OCI-LY7 (cell line): ENCODE measurements at places on chromosomes 13 and 19.

GRCh38 chr13:105445796-105446195 lies 1089.7 kb downstream of the EFNB2 start:
- no peak for DNase-seq

- peak; percentile 94 for DNase-seq
Measured at GRCh38 chr19:11694533-11695439, 44.0 kb downstream of the ZNF823 start.

DNA sequence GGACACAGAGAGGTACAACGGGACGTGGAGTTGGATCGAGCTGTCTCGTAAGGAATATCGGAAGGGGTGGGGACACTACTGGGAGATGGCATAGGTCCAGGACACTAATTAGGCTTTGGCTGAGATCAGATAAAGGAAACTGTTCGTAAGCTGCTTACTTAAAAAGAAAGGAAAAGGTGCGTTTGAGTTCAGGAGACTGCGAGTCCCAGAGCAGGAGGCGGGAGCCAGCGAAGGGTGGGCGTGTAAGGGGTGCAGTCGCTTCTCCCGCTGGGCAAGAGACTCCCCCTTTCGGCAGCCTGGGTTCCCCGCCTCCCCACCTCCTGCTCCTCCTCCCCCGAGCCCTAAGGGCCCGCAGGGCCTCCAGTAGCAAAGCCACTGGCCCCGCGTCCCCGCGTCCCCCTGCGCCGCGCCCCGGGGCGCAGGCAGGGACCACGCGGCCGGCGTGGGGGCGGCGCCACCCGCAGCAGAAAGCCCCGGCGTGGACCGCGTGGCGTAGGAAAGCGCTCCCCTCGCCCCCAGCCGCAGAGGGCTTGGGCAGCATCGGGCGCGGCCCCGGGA lies 547 bp downstream of the ABCC4 start:
- peak; percentile 54 for DNase-seq

GRCh38 chr19:54115109-54116063 lies at the start of the genes PRPF31 and TFPT:
Gene PRPF31, plus strand, starts transcription at chr19:54115754. Its CDS starts 2,525 bp downstream, at chr19:54118279.
Gene TFPT, minus strand, starts transcription at chr19:54115657. Its CDS starts 388 bp downstream, at chr19:54115269.
- DNase-seq, result peak; percentile 99

DNA sequence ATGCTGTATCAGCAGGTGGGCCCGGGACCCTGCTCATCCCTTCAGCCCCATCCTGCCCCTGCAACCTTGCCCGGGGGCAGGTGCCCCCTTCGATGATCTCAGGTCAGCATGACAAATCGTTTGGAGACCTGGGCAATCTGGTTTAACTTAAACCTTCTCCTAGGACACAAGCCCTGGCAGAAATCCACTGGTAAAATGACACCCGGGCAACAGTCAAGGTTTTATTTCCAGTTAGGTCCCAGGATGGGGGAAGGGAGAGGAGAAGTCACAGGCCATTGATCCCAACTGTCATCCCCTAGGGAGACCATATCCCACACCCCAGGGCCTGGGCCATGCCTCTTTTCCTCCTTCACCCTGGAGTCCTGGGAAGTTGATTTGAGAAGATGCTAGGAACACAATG lies 1.8 kb upstream of the PLIN5 start:
- no peak for DNase-seq

DNA sequence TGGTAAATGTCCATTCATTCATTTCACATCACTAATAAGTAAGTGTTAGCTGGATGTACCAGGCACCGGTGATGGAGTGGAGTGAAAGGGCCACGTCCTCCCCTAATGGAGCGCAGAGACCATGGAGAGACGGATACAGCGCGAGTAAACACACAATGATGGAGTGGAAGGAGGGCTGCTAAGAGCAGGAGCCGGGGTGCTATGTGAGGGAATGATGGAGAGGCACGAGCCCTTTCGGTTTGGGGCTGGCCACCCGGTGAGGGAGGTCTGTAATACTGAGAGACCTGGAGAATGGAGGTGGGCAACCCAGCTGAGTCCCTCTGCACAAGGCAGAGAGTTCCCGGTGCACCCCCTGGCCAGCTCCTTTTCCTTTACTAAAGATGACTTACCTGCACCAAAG lies 53.7 kb downstream of the PEPD start:
- no peak for DNase-seq

DNA sequence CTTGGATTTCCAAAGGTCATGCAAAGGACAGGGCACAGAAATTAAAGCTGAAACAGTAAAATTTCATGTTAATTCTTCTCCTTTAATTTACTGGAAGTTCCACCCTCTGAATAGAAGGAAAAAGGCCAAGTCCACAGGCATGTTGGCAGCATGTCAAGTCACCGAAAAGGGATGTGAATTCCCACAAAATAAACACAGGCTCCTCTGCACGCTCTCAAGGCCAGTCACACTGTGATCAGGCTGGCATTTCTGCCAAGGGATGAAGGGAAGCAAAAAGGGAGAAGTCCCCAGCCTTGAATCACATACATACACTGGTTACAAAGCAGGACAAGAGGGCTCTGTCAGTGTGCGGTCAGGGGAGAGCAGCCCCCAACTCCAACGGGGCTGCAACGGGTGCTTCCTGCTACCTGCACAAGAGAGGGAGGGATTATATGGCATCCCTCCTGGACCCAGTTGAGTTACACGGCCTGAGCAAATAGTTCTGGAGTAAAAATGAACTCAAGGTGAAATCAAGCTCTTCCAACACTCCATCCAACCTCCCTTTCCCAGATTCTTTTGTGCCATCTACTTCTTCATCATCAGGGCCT lies 6.9 kb downstream of the DCLK1 start:
- no peak for DNase-seq

DNA sequence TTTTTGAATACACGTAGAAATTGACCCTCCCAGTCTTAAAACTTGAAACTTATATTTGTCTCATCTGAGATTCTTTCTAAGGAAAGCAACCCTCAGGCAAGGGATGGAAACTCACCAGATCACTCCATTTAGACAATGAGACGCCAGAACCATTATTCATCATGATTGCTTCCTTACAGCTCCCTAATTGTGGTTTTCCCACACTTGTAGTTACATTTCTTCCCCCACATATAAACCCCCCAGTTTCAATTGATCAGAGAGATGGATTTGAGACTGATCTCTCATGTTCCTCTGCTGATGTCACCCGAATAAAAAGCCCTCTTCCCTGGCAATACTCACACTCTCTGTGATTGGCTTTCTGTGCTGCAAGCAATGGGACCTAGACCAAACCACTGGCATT lies 197.9 kb upstream of the STARD13 start:
- no peak for DNase-seq

- no peak for DNase-seq
Measured at GRCh38 chr13:45792827-45793303, 58.7 kb downstream of the SIAH3 start.

DNA sequence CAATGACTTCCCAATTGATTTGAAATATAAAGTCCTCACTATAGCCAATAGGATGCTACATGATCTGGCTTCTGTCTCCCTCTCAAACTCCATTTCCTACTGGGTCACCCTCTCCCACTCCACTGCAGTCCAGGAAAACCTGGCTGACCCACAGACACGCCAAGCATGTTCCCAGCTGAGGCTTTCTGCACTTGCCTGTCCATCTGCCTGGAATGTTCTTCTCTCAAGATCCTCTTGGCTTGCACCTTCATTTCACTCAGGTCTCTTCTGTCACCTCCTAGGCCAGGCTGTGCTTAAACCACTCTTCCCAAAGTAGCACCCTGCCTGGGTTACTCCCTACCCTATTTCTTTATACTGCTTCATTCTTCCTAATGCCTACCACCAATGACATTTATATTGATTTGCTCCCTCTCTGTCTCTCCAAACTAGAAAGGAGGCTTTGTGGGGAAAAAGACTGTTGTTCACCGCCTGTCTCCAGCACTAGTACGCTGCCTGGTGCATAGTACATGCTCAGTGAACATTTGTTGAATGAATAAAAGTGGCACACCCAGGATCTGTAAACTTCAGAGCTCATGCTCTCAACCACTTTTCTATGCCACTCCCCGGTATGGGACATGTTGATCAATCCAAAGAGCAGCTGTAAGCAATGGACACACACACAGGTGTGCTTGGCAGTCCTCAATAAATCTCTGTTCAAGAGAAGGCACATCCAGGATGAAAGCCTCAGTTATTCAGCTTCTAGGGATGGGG lies 261.3 kb downstream of the FOXO1 start:
- DNase-seq, result no peak

DNA sequence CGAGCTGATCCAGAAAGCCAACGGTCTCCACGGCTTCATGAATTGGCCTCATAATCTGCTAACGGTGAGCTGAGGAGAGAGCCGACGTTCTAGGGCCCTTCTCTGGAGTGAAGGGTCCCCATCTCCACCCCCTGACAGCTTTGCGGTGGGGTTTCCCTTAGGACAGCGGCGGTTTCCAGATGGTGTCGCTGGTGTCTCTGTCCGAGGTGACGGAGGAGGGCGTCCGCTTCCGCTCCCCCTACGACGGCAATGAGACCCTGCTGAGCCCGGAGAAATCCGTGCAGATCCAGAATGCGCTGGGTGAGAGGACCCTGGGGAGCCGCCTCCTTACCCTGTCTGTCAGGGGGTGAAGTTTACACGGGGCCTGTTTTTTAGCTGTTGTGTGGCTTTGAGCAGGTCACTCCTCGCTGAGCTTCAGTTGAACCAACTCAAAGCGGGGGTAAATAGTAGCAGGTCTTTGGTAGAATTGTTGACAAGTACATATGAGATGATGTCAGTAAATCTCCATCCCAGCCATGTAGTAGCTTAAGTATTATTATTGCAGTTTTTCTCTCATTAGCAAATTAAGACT lies 801 bp downstream of the QTRT1 start:
- DNase-seq, result peak; percentile 66

DNA sequence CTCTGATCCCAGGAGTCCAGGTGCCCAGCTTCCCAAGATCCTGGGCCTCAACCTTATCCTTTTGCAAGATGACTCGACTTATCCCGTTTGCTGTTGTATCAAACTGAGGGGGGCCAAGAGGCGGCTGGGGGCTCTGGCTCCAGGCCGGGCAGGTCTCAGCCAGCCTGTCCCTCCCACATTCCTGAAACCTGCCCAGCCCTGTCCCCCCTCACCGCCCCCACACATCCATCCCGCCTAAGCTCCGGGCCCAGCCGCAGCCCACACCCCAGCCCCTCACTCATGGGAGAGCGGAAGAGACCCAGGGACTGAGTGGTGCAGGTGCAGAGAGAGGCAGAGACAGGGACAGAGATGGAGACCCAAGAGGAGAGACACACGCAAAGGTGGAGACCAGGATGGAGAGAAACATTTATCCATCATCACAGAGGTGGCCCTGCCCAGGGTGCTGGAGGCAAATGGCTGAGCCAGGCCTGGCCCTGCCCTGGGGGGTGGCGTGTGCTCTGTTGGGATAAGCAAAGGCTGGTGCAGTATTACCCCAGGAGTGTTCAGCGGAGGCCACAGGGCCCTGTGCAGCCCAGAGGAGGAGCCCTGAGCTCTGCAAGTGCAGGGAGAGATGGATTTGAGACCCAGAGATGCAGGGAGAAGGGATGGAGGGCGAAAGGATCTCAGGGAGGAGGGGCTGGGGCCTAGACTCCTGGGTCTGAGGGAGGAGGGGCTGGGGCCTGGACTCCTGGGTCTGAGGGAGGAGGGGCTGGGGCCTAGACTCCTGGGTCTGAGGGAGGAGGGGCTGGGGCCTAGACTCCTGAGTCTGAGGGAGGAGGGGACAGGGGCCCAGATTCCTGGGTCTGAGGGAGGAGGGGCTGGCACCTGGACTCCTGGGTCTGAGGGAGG lies 1.6 kb downstream of the BCAM start:
- DNase-seq, result no peak

DNA sequence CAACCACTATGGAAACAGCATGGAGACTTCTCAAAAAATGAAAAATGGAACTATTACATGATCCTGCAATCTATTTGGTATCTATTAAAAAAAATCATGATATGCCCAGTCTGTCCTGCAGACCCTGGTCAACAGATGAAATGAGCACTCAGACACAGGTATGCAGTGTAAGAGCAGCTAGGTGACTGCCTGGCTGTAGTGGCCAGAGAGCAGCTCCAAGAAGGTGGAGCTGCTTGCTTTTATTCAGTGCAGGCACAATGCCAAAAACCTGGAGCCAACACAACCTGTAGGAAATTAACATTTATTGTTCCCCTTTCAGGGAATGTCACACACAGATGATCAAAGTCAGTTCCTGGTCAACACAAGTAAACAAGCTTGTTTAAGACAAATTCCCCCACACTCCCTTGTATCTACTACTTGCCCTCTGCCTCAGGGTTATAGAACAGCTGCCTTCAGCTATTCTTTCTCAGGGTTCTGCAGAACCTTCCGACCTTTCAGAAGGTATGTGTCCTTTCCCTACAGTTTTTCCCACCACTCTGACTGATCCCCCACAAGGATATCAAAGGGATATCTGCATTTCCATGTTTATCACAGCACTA lies 933.7 kb upstream of the SLITRK5 start:
- no peak for DNase-seq

DNA sequence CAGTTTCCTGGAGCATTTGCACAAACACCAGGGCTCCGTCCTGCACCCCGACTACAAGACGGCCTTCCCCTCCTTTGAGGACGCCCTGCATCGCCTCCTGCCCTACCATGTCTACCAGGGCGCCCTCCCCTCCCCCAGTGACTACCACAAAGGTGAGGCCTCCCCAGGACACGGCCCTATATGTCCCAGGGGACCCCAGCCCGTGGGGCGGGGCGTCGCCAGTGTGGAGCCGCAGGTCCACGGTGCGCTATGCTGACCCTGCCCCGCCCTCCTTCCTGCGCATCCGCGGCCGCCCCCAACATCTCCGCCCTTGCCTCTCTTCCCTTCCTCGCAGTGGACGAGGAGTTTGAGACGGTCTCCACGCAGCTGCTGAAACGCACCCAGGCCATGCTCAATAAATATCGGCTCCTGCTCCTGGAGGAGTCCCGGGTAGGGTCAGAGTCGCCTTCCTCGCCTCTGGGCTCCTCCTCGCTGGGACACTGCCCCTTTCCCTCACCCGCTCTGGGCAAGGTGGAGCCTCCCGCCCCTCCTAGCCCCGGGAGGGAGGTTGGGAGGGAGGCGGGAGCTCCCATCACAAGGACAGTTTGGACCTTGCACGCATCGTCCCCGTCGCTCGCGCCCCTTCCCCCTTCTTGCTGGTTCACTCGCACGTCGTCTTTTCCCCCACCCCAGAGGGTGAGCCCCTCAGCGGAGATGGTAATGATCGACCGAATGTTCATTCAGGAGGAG lies 14.4 kb upstream of the EHD2 start:
- DNase-seq, result no peak

DNA sequence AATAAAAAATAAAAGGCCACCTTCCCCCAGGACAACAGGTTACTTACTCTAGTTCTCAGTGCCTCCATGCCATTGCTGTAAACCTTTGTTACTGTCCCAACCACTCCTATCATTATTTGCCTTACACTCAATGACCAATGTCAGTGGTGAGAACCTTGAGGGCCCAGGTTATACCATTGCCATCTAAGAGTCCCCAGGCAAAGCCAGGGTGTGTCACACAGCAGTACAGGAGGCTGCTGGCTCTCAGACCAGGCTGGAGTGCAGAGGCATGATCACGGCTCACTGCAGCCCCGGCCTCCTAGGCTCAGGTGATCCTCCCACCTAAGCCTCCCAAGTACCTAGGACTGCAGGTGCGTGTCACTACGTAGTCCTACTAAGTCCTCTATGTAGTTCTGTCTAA lies 6.1 kb downstream of the ELAVL1 start:
- no peak for DNase-seq

GRCh38 chr19:2308114-2308556 lies at the start of gene LINGO3:
Gene LINGO3, minus strand, starts transcription at chr19:2308154. Its CDS starts 16,378 bp downstream, at chr19:2291776.
- no peak for DNase-seq
